ENCODE measurements at places on chromosomes 2 and 18.

- no peak for DNase-seq
Measured at GRCh38 chr2:25115902-25116301, 52.5 kb downstream of the POMC start.

DNA sequence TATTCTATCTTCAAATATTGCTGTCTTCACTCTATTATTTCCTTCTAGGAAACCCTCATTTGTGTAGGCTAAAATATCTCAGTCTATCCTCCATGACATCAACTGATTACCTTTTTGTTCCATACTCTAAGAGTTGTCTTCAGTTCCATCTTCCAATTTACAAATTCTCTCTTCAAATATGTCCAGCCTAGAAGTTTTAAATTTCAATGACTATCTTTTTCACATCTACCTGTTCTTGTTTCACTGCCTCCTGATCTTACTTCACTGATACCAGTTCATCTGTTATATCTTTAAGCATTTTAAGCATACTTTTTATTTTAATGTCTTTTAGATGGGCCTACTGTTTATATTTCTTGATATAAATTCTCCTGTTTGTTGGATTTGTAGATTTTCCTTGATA is 53.6 kb upstream of the COX7A2L start:
- DNase-seq: no peak

- DNase-seq: no peak
Measured at GRCh38 chr2:68506170-68506569, 38.8 kb downstream of the APLF start.

DNA sequence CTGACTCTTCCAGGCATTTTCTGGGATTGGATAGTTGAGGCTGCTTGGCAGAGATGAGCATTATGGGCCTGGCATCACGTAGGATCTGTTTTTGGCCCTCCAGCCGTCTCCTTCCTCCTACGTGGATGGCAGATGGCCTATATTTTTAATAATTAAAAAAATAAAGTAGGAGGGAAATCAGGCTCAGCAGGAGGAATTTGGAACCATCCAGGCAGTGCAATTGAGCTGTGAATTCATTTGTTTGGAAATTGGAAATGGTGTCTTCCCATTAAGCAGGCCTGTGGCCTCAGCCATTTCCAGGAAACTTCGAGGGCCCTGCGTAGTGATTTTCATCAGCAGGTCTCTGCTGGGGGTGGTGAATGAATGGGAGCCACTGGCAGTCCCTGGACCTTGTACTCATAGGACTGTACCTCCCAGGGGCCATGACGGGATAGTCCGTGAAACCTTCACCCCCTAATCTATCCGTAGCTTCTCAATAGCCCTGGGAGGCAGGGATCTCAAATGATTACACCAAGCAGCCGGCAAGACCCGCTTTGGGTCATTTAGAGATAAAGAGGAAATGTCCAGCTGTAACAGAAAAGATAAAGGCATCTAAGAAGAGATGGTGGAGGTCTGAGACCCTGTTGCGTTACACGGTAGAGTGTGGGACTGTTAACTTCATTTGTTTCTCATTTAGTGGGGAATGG is 73.1 kb upstream of the TNP1 start:
- DNase-seq: no peak

- no peak for DNase-seq
Measured at GRCh38 chr2:203279288-203279687, 40.5 kb downstream of the CYP20A1 start.

DNA sequence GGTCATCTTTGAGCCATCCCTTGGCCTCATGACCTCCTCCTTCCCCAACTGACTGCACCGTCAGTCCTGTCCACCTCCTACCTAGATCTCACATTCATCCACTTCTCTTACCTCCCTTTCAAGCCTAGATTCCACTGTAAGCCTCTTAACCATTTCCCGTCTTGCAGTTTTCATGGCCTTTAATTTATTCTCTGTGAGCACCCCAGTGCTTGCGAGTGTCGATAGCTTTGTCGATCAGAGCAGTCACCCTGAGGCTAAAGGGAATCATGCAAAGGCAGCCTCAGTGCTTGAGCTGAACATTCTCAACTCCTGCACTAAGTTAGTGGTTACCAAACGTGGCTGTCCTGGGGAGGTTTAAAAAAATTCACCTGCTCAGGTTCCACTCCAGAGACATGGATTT is 14.7 kb downstream of the ARHGAP25 start:
- no peak for DNase-seq

GRCh38 chr18:49656073-49656692 is 94.3 kb downstream of the LIPG start:
- DNase-seq: no peak

DNA sequence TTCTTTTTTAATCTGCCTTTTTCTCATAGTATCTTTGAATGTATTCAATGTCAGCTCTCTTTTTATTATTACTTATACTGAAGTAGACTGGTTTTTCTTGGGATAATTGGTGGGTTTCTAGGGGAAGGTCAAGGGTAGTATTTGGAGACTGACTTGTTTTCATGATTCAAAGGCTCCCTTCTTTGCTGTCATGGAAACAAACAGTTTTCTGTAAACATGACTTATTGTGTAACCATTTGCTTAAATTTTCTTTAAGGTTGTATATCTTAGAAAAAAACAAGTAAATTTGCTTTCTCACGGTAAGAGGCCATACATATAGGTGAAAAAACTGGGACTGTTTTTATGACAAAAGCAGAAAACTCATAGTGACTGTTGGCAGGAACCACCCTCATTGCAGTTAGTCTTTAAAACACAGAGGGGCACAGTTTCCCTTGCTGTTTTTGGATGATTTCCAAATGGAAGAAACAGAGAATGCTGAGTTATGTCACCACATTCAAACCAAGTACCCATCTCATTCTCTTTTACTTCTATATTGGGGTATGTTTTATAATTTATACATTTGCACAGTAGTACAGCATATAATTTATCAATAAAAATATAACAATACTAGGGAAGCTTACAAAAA is 5.8 kb upstream of the RDH14 start:
- no peak for DNase-seq

- DNase-seq: no peak
Measured at GRCh38 chr2:74935975-74936391, 22.5 kb upstream of the POLE4 start.

GRCh38 chr2:198863655-198864054 is 594.1 kb downstream of the SATB2 start:
- DNase-seq: no peak

GRCh38 chr2:237864444-237864931 is 5.1 kb downstream of the RAMP1 start:
- DNase-seq: no peak

DNA sequence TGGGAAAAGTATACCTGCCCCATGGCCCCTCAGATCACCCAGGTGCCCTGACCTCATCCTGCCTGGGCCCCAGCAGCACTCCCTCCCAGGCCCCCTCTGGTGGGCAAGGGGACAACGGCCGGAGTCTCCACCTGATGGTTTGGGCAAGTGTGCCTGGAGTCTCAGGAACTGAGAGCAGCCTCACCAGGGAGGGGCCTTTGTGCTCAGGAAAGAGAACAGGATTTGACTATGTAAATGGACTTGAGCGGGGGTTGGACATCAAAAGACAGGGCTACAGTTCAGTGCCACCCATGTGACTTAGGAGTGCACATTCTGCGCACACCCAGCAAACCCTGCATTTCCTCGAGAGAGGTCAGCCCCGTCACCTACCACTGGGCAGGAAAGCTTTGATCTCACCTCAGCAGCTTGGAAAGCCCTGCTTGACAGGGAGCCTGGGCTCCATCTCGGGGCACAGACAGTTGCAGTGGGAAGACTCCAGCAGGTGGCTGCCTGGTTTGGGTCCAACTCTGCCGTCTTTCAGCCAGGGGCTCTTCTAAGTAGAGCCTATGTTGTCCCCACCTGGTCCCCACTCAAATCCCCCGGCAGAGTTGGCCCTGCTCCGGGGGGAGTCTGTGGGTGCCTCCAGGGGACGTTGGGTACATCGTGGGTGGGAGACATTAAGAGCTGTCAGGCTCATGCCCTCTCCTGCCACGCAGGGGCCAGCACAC is 3.3 kb downstream of the INPP5D start:
- no peak for DNase-seq

DNA sequence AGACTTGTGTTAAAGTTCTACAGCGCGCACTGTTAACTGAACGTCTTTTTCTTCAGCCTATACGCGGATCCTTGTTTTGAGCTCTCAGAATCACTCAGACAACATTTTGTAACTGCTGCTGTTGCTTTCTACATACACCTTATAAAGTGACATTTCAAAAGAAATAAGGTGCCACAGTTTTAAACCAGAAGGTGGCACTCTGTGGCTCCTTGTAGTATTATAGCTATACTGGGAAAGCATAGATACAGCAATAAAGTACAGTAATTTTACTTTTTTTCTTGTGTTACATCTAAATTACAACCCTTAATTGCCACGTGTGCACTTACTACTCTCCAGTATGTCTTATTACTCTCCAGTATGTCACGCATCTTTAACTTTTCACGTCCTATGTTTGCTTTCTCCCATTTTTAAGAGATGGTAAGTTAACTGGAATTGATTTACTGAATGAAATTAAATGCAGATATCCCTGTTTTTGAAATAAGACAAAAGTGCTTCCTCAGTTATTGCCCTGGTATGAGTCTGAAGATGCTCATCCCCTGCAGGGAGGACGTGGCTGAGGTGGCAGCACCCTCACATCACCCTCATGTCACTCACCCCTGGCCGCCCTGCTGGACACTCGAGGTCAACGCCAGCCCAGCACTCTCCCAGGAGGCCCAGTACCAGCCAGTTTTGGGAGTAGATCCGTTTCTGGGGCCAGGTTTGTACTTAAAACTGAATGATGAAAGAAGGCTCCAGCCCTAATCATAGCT is 37.8 kb downstream of the GORASP2 start:
- DNase-seq: peak; percentile 35

DNA sequence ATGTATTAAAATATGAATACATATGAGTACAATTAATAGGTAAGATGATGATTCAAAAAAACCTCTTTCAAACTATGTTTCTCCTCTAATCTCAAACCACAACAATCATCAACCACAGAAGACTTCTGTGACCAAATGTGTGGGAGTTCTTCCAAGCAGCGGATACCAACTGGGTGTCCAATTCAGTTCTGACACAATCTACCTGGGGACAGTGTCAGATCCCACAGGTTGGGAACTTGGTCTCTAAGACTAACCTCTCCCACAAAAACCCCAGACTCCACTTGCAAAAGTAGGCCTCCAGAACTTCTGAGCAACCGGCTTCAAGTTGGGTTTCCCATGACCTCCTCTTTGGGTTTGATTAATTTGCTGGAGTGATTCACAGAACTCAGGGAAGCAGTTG is 26.9 kb downstream of the FASTKD1 start:
- DNase-seq: no peak

DNA sequence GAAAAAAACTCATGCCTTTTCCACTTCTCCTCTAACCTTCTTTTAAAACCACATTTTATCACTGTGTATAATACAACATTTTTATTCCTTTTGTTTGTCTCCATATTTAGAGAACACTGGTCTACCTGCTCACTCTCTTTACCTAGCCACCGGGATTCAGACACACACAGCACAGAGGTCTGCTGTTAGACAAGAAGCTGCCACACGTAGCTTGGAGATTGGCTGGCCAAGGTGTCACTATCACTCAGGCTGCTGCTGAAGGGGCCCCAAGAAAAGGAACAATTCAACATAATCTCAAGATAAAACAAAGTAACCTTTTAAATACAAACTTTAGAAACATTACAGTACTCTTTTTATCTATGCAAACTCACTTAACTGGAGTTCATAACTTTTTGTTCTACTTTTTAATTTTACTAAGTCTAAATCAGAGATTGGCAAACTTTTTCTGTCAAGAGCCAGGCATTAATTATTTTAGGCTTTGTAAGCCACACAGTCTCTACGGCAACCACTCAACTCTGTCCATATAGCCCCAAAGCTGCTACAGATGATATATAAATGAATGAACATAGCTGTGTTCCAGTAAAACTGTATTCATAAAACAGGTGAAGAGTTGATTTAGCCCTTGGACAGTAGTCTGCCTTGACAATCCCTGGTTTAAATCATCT is 25.8 kb downstream of the FEZ2 start:
- DNase-seq: no peak

DNA sequence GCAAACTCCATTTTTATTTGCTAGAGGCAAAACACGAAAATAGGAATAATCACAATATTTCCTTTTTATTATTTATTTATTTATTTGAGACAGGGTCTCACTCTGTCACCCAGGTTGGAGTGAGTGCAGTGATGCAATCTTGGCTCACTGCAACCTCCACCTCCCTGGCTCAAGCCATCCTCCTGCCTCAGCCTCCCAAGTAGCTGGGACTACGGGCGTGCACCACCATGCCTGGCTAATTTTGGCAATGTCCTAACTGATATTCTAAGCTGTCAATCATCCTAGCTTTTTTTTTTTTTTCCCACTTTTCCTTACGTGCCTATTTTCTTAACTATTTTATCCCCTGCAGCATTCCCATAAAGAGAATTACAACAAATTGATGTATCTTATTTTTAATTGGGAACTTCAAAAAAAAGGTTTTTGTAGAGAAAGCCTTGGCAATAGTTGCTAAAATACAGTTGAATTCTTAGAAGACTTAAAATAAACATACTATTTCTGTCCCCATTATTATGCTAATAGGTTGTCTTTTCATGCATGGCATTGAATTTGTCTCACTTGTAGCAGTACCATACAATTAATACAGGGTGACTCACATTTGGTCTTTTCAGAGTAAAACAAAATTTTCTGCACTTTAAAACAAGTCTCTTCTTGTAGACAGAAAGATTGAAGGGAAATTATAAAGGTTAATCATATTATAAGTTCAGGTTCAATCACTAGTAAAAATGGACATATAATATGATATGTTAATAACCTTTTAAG is 153.5 kb downstream of the SLC39A10 start:
- DNase-seq: no peak
